M059J (cell line): ENCODE measurements at places on chromosomes 3 and 15. TPM values are rescaled to one million over a fixed set of nuclear protein-coding genes. Genes with fewer than 3 reads are reported as not detected.

P2RY13 gene
- not detected in 2 replicates for total RNA-seq

DNA sequence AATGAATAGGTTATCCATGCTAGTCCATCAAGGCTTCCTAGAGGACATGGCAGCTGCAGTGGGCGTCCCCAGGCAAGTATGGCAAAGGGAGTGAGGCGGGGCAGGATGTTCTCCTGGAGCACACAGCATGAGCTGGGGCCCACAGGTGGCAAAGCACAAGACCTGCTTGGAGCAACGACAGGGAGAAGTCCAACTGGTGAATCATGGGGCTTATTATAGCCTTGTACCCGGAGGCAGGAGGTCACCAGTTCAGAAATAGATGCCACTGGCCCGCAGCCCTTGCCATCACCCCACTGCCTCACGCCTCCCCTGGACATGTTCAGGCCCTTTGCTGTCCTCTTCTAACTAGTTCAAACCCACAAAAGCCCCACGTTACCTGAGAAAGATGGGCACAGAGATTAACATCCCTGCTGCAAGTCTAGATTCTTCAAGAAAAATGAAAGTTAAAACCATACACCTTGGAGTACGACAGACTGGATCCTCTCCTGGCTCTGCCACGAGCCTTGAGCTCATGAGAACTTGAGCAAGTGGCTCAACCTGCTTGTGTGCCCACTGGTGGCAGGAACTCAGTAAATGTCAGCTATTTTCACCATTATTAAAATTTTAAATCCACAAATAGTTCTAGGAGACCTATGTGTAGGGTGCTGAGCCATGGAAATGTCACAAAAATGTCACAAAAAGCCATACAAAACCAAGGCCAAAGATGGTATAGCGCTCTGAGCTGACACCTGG, 1.8 kb upstream of the SRGAP3 start:
- DNase-seq, result peak; percentile 32

DNA sequence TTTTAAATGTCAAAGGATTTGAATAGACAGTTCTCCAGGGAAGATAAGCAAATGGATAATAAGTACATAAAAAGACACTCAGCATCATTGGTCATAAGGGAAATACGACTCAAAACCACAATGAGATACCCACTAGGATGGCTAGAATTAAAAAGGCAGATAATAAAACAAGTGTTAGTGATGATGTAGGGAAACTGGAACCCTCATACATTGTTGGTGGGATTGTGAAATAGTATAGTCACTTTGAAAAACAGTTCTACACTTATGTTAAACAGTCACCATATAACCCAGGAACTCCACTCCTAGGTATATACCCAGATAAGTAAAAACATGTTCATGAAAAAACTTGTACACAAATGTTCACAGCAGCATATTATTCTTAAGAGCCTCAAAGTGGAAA, 72.5 kb downstream of the GPR156 start:
- no peak for DNase-seq

EPHA3 gene
- 0.20 TPM in 1 of 2 replicates, not detected in the other for total RNA-seq

DNA sequence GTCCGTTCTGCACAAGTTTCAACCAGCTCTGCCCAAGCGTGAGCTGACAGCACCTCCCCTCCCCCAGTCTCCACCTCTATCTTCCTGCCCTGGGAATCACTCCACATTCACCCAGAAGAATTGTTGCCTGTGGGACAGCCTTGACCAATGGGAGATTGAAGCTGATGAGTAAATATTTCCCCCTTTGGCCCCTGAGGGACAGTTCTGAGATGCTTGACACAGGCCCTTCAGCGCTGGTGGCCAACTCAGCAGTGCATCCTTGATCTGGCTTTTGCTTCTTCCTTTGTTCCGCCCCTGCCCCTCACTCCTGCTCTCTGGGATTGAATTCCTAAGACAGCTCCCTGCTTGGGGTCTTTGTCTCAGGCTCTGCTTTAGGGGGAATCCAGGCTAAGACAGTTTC, 13.1 kb upstream of the SKIC8 start:
- no peak for DNase-seq

GRCh38 chr15:39302936-39303335, 277.9 kb upstream of the THBS1 start:
- peak; percentile 56 for DNase-seq
